Cardiac septum (tissue), 1 donor: ENCODE measurements at places on chromosomes 5 and 9.

DNA sequence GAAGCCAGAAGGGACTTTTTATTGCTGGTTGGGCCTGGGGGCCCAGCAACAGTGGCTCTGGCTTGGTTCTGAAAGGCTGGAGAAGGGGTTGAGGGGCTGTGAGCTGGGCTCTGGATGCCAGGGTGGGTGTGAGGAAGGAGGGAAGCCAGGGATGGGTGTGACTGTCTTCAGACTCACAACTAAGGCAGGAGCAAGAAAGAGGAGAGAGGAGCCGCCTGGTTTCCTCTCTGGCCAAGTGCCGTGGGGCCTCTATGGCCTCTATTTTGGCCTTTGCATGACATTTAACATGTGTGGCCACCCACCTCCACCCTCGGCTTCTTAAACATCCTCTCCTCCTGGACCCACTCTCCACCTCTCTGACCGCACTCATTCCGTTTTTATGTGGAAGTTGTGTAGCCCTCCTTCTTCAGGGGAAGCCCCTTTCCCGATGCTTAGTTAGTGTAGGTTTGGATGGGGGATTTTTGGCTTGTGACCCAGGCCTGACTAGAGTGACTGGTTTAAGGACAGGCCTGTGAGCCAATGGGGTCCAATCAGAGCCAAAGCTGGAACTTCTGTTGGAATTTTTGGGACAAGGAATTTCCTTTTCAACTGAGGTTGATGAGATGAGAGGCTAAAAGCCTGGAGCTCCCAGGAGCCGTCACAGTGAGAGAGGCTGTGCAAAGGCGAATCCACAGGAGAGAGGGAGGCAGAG lies 517.8 kb downstream of the CCDC171 start:
- no peak for DNase-seq

- no peak for DNase-seq
Measured at GRCh38 chr5:11777096-11777495, 127.2 kb downstream of the CTNND2 start.

DNA sequence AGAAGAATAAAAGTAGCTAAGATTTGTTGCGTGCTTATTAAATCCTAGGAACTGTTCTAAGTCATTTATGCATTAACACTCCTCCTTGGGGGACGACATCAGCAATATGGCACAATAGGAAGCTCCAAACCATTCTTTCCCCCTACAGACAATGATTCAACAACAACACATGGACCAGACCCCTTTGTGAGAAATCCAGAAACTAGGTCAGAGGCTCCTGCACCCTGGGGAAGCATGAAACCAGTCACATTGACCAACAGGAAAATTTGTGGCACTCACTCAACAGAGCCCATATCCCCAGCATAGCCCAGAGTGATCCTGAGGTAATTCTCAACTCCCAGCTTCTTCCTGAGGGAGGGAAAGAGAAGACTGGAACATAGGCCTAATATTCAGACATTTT lies 294.4 kb downstream of the HINT1 start:
- no peak for DNase-seq

- no peak for DNase-seq
Measured at GRCh38 chr5:113226116-113226736, 208.6 kb downstream of the TSSK1B start.

DNA sequence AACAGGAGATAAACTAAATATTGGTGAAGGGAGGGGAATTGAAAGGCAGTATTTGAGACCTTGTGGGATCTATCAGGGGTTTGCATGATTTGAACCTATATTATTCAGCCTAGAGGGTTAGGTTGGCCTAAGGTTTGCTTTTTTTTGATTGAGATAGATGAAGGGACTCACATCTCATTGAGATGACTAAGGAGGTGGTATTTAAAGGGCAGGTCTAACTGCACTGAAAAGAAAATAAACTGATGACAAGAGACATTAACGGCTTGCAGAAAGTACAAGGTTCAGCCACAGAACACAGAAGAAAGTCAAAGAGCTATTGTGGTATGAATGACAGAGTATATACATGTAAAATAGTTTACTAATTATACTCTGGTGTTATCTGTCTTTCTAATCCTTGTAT lies 412.7 kb downstream of the CDH10 start:
- DNase-seq: no peak

DNA sequence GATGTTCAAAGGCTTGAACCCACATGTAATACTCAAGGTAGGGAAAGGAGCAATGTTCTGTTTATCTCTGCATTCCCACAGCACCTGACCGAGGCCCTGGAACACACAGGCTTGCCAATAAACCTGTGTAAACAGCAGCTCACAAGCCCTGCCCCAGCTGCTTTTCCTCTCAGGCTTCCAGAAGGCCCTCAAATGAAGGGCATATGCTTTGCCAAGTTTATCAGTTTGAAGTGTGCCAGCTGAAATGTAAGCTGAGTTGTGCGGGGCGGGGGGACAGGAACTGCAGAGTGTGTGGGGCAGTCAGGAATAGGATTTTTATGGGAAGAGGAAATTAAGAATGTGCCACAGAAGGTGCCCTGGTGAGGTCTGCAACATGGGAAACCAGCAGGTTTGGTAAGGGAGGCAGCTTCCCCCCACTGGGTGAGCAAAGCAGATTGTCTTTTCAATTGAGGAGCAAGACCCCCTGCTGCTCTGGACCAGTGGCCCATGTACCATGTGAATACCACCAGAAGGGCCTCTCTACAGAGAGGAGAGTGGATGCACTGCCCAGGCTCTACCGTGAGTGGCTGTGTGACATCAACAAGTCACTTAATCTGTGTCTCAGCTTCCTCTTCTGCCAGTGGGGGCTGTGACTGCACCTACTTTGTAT lies 194.8 kb downstream of the SPOCK1 start:
- DNase-seq: no peak

- no peak for DNase-seq
Measured at GRCh38 chr5:136732751-136733150, 367.4 kb upstream of the TRPC7 start.

DNA sequence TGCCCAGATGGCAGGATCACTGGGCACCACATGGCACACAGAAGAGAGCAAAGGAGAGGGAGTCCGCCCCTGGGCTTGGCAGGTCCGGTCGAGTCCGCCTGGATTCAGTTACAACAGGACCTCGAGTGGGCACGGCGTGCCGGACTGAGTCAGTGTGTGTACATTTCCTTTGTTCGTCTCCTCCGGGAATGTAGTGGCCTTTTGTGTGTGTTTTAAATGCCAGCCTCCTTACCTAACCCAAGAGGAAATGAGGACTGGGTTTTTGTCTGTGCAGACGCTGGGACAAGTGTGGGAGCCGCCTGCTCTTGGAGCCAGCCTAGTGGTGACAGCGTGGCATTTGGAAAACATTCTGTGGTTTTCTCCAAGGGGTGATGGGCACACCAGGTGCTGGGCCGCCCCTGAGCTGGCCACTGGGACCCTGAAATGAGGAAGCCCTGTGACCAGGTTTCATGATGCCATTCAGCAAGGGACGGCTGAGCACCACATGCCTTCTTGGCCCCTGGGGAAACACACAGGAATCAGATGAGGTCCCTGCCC lies 9.6 kb downstream of the NEK6 start:
- DNase-seq: no peak

DNA sequence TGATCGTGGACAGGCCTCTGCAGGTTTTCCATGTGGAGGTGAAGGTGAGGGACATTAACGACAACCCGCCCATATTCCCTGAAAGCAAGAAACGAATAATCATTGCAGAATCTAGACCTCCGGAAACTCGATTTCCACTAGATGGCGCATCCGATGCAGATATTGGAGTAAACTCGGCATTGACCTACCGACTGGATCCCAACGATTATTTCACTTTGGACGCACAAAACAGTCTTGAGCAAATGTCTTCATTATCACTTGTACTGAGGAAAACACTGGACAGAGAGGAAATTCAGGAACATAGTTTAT lies 621 bp downstream of the PCDHA13 start:
- DNase-seq: no peak

DNA sequence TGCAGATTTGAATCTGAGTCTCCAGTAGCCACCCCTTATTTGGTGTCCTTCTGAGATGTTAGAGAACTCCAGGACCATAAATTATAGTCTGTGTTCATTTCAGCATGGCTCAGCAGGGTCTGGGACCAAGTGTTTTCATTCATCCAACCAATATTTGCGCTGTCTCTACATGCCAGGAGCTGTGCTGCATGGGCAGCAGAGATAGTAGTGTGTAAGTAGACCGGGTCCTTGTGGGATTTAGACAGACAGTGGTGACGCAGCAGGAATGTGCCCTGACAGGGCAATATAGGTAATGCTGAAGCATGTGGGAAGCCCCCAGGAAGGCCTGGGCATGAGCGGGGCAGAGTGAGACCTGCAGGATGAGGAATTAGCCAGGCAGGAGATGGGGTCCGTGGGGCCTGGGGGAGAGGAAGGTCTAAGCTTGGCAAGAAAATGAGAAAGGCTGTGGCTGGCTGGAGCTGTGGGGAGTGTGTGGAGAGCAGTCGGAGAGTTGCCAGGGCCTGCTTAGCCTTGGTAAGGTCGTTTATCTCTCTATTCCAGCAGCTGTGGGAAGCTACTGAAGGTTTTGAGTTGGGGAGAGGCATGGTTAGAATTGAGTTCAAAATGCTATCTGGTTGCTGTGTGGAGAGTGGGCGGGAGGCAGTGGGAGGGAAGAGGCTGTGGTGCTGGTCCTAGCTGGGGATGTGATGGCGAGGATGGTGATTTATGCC lies 16.8 kb downstream of the STXBP1 start:
- peak; percentile 78 for DNase-seq

DNA sequence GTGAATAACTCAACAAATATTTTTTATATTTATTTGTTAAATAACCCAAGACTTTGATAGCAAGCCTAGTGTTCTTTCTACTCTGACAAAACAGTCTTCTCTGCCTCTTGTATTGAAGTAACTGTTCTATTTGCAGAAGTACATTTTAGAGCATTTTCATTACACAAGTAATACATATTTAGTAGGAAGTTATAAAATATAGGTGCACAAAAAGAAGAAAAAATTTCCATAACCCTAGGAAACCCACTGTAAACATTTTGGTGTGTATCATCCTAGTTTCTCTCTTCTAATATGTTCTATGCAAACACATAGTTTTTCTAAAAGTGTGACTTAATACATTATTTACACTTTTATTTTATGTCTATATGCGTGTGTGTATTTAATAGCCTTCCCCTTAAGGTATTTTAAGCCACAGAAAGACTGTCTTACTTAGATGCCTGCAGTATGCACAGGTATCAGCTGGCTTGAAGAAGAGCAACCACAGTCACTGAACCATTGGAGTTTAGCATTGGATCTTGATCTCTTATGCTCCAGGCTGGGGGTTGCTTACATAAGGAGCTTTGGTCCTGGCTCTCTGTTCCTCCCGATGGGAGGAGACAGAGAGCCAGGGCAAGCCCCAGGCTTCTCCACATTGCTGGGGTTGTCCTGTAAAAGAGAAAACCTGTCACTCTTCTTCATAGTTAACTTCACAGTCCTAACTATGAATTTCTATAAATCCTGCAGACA lies 3.8 kb downstream of the SELENOP start:
- DNase-seq: no peak

- DNase-seq: no peak
Measured at GRCh38 chr5:160420331-160420610, 1.4 kb upstream of the PTTG1 start.

DNA sequence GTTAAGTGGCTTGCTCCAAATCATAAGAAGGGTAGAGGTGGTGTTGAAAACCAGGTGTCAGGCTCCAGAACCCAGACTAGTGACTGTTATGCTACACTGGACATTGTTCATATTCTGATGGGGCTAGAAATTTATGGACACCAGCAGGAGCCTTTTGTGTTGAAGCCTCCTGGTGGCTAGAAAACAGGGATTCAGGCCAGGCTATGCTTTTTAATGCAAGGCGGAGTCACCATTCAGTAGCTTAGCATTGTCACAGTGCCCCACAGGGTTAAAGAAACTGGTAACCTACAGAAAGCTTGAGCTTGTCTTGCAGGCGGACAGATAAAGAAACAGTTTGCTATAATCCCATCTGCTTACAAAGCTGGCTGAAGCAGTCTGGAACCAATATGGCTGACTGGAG lies 23.0 kb upstream of the GOLM1 start:
- DNase-seq: no peak

- no peak for DNase-seq
Measured at GRCh38 chr9:81669866-81670265, 19.5 kb downstream of the TLE1 start.

GRCh38 chr5:138629392-138629791 lies 54.2 kb upstream of the HSPA9 start:
- DNase-seq: no peak

DNA sequence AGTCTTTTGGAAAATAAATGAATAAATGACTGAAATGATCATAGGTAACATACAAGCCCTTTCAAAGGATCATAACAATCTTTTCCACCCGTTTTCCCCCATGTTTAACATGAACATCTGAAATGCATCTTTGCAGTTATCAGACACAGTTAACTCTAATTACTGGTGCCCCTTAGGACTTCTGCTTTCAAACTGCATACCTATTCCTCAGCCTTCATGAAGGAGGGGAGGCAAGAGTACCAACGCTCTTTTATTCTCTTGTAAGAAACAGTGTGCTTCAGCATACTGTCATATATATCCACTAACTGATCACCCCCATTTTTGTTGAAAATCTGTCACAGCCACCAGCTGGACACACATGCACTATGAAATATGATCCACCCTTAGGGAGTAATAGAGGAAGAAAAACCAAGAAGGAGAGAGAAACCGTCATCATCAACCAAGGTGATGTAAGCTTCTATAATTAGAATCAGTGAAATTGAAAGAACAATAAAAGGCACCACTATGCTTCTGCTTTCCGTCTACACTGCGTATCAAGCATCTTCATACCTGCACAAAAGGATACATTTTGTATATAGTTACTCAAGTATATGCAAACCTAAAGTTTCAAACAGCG lies 98.7 kb downstream of the RAPGEF6 start:
- no peak for DNase-seq

DNA sequence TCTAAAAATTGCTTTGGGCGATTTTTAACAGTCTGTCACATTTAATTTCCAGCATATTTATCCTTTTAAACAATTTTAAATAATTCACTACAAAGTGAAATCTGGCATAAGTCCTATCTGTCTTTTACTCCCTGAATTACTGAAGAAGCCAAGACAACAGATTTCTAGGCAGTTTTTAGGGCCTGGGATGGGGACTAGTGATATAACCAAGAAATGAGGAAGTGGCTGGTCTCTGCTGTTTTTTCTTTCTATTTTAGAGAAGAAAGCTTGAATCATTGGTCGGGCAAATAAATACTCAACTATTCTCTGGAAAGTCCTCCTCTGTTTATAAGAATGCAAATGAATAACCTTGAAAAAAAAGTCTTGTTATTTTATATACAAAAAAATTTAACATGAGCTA lies 79.7 kb upstream of the SSBP2 start:
- no peak for DNase-seq

GRCh38 chr5:40499518-40500273 lies 180.0 kb upstream of the PTGER4 start:
- no peak for DNase-seq

DNA sequence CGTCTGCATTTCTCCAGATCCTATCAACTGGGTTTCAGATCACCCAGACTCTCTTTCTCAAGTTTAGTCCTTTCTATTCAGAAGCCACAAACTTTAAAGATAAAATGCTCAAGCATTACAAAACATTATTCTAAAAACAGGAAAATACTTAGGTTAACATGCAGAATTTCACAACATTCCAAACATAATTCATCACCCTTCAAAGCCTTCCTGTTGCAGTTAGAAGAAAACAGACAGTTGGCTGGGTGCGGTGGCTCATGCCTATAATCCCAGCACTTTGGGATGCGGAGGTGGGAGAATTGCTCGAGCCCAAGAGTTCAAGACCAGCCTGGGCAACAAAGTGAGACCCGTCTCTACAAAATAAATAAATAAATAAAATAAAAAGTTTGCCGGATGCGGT lies 7.7 kb upstream of the OCLN start:
- DNase-seq: no peak
